Stimulated activated CD4-positive, alpha-beta T cell treated with anti-CD3 and anti-CD28 coated beads, Interleukin-12 subunit alpha, Interleukin-12 subunit beta, amount 100 ng/mL, for 4 hours (primary cell): ENCODE measurements at places on chromosomes 3 and 15.

DNA sequence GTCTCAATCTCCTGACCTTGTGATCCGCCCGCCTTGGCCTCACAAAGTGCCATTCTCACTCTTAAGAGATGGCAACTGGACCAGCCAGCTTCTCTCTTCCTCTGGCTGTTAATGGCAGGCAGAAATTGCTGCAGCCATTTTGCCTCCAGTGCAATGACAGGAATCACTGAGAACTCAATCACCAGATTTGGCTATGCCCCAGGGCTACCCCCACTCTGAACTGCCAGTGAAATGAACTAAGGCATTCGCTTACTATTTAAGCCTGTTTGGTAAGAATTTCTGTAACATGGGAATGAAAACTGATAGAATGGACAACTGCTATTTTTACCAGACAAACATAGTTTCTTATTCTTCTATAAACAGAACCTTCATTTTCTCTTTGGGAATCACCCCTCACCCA is 24.5 kb downstream of the FOXP1 start:
- DNase-seq: no peak

DNA sequence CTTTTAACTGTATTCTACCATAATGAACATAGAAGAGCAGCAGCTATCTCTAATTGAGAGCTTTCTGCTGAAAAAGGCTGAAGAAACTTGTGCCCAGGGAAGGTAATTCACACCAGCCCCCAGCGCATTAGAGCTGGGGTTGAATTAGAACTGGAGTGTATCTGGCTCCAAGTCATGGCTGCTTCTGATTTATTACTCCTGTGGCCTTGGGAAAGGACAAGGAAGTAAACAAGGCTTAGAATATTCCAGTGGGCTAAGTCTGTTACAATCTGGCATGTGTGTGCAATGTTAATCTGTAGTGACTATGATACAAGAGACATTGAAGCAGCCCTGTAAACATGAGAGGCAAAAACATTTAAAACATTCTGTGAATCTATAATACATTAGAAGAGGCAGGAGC is 18.1 kb downstream of the CPA3 start:
- DNase-seq: no peak

- no peak for DNase-seq
These were observed 11.6 kb downstream of the RPL15 start for GRCh38 chr3:23928524-23928923.

GRCh38 chr15:80778621-80778963 is 578 bp upstream of the CEMIP start:
- DNase-seq: no peak

- DNase-seq: no peak
These were observed 8.7 kb upstream of the GPD1L start for GRCh38 chr3:32097768-32098167.

GRCh38 chr3:43019006-43019809 is 40.1 kb downstream of the GASK1A start:
- DNase-seq: no peak

DNA sequence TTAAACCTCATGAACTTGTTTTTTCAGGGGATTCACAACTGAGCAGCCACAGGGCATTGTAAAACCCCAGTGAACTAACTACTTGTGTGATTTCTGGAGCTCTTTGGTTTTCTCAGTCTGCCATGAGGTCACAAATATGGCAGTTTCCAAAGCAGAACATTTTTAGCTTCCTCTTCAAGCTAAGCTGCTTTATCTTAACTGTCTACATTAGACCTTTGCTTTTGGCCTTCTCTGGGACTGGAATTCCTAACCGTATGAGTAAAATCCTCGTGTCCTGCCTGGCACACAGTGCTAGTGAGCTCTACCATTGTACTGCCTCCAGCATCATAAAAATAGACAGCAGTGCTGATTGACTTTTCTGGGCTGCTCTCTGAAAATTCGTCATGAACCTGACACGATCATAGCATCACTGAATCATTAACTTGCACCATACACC is 22.1 kb downstream of the CDIN1 start:
- DNase-seq: no peak

DNA sequence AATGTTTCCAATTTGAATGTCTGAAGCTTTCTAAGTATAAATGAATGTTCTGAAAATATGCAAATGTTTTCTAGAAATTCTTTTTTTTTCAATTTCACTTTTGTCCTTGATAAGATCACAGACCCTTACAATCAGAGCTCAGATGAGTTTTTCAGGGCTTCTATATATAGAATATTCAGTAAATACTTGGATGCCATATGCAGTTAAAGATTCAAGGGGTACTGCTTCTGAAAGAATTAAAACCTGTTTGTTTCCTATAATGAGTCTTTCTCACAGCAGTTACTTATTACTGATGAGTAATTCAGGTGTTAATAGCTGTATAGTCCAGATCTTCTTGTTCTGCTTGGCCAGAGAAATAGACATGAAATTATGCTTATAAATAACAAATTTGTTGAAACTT is 812.6 kb downstream of the ZPLD1 start:
- no peak for DNase-seq

DNA sequence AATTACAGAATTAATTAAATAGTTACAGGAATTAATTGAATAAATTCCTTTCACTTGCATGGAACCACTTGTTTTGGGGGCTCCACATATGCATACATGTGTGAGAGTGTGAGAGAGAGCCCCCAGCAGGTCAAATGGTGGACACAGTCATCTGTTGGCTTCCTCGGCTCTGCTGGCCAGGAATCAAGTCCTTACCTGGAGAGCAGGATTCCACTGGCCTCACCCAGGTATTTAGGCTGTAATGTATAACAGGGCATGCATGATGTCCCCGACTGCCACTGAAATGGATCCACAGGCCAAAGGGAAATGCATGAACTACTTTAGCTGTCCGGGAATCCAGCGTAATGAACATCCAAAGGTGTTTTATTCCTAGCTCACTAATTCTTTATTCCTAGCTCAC is 139.7 kb upstream of the SMAD3 start:
- no peak for DNase-seq

DNA sequence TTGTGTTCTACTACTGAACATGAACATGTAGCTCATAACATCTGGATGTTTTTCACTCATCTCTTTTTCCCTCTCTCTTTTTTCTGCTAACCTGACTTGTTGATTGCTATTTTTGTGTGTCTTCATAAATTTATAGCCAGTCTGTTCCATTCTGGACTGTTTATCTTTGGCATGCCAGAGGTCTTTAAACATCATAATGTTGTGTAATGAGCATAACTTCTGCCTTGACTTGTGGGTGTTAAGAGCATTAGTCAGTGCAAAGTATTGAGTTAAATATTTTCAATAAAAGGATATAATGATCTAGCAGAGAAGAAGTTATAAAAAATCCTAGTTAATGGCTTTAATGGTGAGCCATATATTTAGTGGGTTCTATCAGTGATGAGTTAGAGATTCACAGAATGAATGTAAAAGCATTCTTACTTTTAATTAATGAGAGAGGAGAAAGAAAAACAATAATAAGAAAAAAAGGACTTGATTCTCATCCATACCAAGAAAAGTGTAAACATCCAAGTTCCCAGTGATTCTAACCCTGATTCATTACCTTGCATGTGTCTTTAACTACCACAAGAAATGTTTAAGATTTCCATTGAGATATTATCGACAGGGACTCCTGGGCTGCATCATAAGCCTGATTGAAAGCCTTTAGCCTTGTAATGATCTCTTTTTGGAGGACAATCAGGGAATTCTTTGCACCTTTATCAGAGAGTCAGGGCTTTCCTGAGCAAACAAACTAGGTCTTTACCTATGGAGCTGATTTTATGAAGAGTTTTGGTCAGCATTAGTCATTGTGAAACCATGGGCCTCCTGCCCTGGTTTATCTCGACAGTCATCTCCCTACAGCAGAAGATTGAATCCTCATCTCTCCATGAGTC is 22.9 kb downstream of the MITF start:
- DNase-seq: no peak

DNA sequence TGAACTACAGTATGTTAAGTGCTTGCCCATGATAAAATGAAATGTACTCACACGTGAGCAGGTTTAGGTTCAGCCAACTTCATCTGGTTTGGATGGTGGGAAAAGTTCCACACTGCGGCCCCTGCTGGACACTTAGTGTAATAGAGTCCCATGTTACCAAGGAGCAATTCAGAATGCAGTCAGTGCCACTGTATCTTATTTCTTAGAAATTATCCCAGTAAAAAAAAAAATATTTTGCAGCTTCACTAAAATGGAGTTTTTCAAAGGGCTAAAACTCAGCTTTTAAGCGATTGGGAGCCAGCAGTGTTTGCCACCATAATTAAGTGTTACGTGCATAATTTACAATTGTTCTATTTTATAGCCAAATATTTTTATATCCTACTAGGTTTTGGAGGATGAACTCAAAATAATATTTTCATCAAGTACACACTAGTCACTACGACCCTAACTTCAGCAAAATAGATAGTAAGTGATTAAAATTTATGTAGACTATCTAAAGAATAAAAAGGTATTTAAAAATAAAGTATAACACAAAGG is 371.7 kb upstream of the GBE1 start:
- peak; percentile 33 for DNase-seq

GRCh38 chr3:47005212-47006144 is 26.0 kb downstream of the NBEAL2 start:
- no peak for DNase-seq

GRCh38 chr3:77466562-77467115 is 426.7 kb downstream of the ROBO2 start:
- no peak for DNase-seq

DNA sequence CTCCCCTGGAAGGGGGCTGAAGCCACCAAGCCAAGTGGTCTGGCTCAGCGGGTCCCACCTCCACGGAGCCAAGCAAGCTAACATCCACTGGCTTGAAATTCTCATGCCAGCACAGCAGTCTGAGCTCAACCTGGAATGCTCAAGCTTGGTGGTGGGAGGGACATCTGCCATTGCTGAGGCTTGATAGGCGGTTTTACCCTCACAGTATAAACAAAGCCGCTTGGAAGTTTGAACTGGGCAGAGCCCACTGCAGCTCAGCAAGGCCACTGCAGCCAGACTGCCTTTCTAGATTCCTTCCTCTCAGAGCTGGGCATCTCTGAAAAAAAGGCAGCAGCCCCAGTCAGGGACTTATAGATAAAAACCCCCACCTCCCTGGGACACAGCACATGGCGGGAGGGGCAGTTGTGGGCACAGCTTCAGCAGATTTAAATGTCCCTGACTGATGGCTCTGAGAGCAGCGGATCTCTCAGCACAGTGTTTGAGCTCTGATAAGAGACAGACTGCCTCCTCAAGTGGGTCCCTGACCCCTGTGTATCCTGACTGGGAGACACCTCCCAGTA is 23.2 kb upstream of the IGSF10 start:
- no peak for DNase-seq

GRCh38 chr15:86973284-86973844 is 893.7 kb downstream of the AGBL1 start:
- no peak for DNase-seq

DNA sequence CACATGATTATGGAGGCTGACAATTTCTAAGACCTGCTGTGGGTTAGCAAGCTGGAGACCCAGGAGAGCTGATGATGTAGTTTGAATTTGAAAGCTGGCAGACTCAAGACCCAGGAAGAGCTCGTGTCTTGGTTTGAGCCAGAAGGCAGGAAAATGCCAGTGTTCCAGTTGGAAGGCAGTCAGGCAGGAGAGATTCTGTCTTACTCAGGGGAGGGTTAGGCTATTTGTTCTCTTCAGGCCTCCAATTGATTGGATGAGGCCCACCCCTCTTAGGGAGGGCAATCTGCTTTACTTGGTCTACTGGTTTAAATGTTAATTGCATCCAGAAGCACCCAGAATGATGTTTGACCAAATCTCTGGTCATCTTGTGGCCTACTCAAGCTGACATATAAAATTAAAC is 40.4 kb upstream of the IGF2BP2 start:
- DNase-seq: no peak
